ENCODE measurements at places on chromosomes 12 and 14.
A peak's percentile ranks its signal among the peaks of the same experiment; 100 is the strongest.

DNA sequence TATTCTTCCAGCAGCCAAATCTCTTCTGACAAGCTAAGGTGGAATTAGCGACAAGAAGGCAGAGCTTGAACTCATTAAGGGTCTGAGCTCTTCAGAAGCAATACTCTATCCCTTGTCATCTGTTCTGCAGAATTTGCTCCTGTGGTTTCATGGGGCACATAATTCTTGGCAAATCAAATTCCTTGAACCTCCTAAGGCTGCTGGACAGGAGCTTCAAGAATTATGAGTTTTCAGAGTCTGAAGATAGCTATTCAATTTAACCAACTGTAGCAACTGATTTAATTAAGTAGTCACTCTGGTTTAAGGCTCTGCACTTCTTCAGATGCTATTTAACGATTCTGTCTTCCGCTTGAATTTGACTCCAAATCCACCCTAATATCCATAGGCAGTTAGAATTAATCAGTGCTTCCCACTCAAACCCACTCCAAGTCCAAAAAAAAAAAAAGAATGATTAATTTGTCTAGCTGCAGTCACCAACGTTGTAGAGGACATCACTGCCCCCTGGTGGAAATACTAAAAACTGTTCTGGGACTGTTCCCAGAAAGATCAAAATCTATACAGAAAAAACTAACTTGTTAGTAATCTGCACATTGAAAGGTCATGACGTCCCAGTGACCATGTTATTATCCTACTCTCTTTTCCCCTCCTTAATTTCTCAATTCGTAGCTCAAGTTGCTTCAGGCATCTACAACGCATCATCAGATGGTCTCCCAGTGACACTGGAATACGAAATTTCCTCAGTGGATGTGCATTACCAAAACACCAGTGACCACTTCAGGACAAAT, 169.9 kb downstream of the KIF21A start:
- no peak for DNase-seq

GRCh38 chr14:38121320-38122020, 86.2 kb upstream of the SSTR1 start:
- no peak for DNase-seq

DNA sequence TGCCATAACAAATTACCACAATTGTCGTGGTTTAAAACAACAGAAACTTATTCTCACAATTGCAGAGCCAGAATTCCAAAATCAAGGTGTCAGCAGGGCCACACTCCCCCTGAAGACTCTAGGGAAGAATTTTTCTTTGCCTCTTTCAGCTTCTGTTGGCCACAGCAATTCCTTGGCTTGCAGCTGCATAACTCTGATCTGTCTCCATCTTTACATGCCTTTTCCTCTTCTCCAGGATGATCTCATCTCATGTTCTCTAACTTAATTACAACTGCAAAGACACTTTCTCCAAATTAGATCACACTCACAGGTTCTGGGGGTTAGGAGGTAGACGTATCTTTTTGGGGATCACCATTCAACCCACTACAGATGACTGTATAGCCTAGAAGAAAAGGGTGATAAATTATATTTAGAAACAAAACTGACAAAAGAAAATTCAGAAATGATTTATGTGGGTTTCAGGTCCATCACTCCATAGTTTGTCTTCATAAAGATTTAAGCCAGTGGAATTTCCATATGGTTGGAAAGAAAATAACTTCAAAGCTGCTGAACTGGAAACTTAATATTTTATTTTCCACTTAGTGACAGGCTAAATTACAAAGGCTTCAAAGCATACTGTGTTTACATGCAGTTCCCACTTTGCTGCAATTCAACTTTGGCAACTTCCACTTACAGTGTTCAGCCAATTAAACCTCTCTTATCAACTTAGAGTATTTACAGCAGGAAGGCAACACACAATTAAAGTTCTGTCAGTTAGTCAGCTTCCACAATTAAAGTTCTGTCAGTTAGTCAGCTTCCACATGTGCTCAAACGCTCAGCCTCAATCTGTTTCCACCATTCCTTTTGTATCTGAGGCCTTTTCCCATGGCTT, 213.3 kb downstream of the EPS8 start:
- DNase-seq: no peak

DNA sequence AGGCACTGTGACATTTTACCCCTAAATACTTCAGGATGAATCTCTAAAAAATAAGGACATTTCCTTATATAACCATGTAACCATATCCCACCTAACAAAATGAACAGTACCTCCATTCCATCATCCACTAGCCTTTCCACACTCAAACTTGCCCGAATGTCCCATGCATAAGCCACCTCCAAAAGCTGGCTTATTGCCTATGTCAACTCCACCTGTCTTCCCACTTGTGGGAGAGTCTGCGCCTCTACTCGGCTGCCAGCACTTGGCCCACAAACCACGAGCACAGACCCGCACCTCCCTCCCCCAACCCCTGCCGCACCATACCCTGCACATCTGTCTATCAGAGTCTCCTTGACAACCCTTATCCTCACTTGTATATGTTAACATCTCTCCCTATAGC, 165.8 kb downstream of the CALM1 start:
- DNase-seq: no peak

GRCh38 chr12:120640861-120641833, 721 bp downstream of the CABP1 start:
- peak; percentile 30 for DNase-seq

- DNase-seq: no peak
These were observed 216.0 kb upstream of the RGS6 start for GRCh38 chr14:71716041-71716772.

DNA sequence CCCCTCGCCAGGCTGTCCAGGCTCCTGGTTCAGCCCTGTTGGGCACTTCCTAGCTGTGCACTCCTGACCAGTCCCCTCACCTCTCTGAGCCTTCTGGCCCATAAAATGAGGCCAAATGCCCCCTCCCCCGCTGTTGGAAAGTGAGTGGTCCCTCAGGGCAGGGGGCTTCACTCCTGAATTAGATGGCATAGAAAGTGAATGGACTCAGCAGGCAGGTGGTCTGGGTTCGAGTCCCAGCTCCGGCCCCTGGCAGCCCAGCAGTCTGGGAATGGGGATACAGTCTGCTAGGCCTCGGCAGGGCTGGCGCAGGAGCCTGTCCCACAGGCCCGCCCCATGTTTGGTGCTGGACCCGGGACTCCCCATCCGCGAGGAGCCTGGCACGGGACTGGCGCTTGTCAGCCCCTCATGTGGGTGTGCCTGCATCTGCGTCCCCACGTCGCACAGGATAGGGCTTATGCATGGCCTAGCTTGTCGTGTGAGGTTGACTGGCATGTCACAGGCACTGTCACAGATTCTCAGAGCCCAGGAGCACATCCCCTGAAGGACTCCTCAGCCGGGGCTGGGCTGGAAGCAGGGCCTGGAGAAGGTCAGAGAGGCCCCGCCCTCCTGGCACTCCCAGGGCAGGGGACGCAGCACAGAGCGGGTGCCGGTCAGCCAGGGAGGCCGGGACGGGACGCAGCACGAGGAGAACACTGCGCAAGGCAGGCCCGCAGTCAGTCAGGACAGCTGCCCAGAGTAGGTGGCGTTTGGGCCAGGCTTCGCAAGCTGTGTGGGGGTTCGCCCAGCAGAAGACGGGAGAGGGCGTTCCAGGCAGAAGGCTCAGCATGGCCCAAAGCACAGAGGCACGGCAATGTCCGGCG, 40.5 kb downstream of the DIO3 start:
- no peak for DNase-seq

DNA sequence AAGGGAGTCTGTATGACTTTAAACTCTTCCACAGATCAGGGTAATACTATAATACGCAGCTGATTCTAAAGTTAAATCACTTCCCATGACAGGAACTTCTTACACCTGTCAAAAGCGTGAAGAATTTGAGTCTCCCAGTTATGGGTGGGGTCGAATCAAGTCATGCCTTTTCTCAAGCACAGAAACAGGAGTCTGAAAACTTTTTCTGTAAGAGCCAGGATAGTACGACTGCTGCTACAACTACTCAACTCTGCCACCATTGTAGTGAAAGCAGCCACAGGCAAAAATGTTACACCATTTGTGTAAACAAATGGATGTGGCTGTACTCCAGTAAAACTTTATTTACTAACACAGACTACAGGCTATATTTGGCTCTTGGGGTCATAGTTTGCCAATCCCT, 90.3 kb downstream of the DUSP6 start:
- no peak for DNase-seq

- no peak for DNase-seq
These were observed 14.5 kb upstream of the FLVCR2 start for GRCh38 chr14:75563931-75564330.

DNA sequence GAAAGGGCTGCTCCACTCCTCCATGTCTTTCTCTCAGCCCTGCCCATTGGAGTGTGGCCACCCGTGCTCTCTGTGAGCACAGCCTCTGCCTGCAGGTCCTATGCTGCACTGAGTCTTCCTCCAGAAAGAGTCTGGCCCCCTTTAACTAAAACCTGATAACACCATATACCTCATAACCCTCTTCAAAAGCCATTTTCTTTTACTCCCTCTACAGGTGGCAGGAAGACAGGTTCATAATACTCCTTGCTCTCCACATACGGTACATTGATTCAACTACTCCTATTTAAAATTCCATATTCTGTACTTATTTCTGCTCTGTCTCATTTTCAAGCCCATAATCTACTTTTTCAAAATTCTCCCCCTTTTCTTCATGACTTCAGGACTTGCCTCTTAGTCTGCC, 144.0 kb downstream of the HELB start:
- DNase-seq: no peak

DNA sequence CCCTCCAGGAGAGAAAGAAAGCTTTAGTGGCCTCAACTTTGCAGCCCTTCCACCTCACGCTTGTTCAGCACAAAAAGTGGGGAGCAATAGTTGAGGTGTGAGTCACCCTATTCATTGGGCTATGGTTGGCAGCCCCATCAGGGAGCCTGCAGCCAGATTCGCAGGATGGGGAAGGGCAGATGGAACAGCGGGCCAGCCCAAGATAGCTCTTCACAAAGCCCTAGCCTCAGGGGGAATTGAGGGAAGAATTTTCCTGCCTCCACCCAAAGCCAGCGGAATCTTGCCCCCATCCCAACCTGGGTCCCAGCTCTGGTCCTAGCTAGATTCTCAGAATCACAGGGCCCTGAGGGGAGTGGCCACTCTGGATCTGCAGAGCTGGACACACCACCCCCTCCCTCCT, 3.6 kb upstream of the KRT5 start:
- no peak for DNase-seq

GRCh38 chr12:14931359-14931758, 7.0 kb downstream of the ERP27 start:
- DNase-seq: no peak

GRCh38 chr12:96445691-96446583, 43.4 kb upstream of the CFAP54 start:
- peak; percentile 5 for DNase-seq

- no peak for DNase-seq
These were observed 61.4 kb downstream of the SLC16A7 start for GRCh38 chr12:59657266-59657665.

DNA sequence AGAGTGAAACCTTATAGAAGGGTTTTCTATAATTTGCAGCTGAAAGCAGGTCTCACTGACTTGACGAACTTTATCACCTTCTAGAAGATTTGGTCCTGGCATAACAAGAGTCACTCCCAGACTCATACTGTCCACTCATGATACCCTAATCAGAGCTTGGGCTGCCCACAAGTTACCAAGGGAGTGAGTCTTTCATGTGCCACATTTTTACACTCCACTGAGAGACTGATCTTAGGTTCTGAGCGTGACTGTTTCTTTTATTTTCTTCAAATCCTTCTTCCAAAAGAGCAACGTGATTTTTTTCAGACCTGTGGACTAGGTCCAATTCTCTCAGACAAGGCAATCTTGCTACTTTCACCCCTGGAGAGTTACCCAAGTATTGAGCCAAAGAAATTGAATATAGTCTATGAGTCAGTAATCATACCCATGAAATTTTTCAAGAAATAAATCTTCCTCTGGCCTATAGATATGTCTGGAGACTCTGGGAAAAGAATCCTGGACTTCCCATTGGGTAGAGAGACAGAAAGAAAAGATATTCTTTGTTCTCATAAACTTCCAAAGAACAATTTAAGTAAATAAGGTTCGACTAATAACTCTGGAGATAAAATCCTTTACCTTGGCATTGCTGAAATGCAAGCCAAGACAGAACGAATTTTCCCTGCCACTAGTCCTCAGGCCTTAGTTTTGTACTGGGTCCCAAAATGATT, 26.9 kb downstream of the SIX1 start:
- no peak for DNase-seq

DNA sequence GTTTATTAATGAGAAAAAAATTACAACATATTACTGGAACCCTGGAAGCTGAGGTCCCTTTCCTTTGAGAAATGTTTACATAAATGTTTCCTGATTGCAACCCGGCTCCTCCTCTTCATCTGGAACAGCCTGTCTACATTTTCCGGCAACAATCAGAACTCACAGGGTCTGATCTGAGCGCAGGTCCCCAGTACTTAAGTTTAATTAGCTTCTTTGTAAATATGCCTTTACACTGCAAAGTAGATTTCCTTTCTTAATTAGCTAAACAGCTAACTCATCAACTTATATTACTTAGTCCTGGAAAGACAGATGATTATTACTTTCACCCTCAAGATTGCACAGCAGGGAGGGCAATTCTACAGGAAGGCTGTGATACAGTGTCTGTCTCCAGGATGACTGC, 213.0 kb downstream of the MON2 start:
- no peak for DNase-seq

DNA sequence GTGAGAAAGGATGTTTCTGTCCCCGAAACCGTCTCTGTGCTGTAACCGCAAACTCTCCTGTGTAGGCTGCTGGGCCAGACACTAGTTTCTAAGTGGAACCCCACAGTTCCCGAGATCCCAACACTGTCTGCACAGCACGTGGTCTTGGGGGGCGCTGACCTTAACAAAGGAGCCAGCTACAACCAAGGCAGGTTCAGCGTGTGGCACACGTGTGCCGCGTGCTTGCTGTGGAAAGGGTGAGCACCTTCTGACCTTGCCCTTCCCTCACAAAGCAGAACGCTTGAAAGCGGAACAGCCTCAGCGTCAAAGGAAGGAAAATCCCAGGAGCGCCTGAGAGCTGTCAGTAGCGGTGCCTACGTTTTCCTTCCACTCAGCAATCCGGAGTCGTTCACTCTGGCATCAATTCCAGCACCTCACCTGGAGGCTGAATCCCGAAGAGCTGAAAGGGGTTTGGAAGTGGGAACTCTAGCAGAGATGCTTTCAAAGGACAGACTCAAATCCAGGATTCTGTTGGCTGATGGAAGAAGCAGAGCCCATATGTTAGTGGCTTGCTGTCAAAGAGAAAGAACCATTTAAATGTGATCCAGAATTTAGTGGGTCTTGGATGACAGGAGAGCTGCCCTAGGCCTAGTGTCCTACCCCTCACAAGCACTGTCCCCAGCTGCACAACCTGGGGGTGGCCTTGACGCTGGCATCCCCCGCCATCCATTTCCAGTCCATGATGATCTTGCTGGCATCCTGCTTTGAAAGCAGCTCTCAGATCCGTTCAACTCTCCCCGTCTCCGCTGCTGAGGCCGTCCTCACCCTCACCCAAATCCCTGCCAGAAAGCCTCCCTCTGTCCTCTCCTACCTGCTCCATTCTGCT, 27.1 kb downstream of the CCDC92 start:
- no peak for DNase-seq

DNA sequence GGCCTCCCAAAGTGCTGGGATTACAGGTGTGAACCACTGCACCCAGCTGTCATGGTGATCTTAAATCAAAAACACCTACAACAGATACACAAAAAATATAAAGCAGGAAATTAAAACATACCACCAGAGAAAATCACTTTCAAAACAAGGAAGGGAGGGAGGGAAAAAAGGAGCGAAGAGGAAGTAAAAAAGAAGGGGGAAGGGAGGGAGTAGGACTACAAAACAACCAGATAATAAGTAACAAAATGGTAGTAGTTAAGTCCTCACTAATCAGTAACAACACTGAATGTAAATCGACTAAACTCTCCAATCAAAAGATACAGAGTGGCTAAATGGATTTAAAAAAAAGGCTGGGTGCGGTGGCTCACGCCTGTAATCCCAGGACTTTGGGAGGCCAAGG, 89.0 kb downstream of the SH2B3 start:
- DNase-seq: no peak
